SJCRH30 (cell line): ENCODE measurements at places on chromosomes 1 and 21. TPM values are rescaled to one million over a fixed set of nuclear protein-coding genes. Genes with fewer than 3 reads are reported as not detected.
A peak's percentile ranks its signal among the peaks of the same experiment; 100 is the strongest.

Gene CACYBP
- total RNA-seq: 439 and 441 TPM in 2 replicates

Gene PRKCZ
- 0.56 and 0.83 TPM in 2 replicates for total RNA-seq

Gene PGBD5
- total RNA-seq: 20.2 and 21.6 TPM in 2 replicates

Gene FCRL5
- 0.02 TPM in 1 of 2 replicates, not detected in the other for total RNA-seq

- DNase-seq: no peak
Observed at GRCh38 chr1:201893431-201893830, 4.7 kb downstream of the SHISA4 start.

- no peak for DNase-seq
Observed at GRCh38 chr1:241131636-241132194, 225.3 kb downstream of the RGS7 start.

DNA sequence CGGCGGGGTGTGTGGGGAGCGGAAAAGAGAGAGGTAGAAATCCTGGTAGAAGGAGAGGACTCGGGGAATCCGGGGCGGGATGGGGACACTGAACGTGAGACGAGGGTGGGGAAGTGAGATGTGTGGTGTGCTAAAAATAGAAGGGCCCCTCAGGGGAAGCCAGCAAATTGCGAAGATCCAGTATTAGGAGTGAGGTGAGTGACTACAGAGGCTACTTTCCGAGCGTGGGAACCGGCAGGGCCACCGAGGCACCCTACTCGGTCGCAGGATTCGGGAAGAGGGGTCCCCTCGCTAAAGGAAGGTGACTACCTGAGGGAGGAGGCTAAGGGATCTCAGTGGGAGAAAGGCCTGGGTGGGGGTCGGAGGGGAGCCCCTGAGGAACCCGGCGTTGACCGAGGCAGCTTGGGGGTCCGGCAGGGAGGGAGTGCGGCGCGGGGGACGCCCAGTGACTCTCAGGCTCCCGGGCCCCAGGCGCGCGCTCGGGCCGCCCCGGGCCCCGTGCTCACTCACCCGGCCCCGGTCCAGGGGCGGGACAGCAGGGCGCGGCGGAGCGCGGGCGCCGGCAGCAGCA is 318 bp downstream of the ALDH4A1 start:
- peak; percentile 62 for DNase-seq

- no peak for DNase-seq
Observed at GRCh38 chr1:243497939-243498681, 242.3 kb downstream of the SDCCAG8 start.

- DNase-seq: no peak
Observed at GRCh38 chr1:115982400-115982799, 6.1 kb downstream of the SLC22A15 start.

- no peak for DNase-seq
Observed at GRCh38 chr1:85450832-85451231, 14.1 kb downstream of the DDAH1 start.

GRCh38 chr1:57494530-57495079 is 70.7 kb upstream of the DAB1 start:
- no peak for DNase-seq
